ENCODE measurements at places on chromosomes 7 and 10. TPM values are rescaled to one million over a fixed set of nuclear protein-coding genes. Genes with fewer than 3 reads are reported as not detected.

DNA sequence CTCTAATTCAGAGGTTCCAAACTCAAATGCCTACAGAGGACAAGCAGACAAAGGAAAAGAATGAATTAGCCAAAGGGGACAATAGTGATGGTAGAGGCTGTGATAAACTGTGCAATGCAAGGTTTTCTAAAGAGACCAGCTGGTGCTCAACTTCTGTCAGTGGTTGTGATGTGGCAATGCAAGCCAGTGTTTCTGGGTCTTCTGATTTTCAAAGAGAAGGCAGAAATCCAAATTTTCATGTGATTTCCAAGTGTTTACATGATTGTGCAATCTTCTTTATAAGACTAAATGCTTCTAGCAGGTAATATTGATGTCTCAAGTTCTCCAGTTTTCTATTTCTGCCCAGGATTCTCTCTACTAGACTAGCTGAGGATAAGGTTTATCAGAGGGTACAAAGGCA lies 135.9 kb downstream of the PCDH15 start:
- DNase-seq, result no peak

GRCh38 chr10:15228426-15228825 lies 59.9 kb upstream of the NMT2 start:
- no peak for DNase-seq

DNA sequence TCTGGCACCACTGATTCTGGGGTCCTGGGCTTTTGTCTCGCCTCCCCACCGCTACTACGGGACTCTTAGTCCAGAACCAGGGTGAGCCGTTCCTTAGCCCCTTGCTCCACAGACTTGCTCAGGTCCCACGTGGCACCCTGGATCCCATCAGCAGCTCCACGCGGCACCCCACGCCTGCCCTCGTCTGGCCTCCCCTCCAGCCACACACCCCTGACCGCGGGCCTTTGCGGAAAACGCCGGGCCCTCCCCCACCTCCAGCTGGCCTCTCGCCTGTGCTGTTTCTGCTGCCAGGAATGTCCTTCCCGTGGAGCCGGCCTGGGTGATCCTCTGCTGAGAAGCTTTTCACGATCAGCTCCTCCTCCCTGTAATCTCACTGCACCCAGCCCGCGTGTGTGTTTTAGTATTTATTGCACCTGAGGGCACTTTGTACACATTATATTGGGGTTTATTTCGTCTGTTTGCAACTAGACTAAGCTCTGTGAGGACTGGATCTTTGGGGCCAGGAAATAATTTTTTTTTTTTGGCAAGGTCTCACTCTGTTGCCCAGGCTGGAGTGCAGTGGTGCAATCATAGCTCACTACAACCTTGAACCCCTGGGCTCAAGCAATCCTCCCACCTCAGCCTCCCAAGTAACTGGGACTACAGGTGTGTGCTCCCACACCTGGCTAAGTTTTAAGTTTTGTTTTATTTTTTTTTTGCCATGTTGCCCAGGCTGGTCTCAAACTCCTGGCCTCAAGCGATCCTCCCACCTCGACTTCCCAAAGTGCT lies 10.5 kb upstream of the TTYH3 start:
- no peak for DNase-seq

GRCh38 chr7:77331938-77332695 lies 84.0 kb downstream of the GSAP start:
- no peak for DNase-seq

CALN1 gene
- total RNA-seq, result 1.2 TPM
